ENCODE measurements at places on chromosomes 3 and 15. TPM values are rescaled to one million over a fixed set of nuclear protein-coding genes. Genes with fewer than 3 reads are reported as not detected.

Gene TMEM158
- total RNA-seq, result 0.44 TPM

Gene SLC38A3
- 5.2 TPM for total RNA-seq

Gene CHRM5
- total RNA-seq, result not detected

Gene NRG4
- not detected for total RNA-seq

Gene CNTN4
- total RNA-seq, result 3.7 TPM

Gene IQCH
- 1.1 TPM for total RNA-seq

Gene SI
- total RNA-seq, result not detected

Gene MUSTN1
- 14.8 TPM for total RNA-seq

- no peak for DNase-seq
Measured at GRCh38 chr15:28913171-28913765, 27.5 kb downstream of the APBA2 start.

DNA sequence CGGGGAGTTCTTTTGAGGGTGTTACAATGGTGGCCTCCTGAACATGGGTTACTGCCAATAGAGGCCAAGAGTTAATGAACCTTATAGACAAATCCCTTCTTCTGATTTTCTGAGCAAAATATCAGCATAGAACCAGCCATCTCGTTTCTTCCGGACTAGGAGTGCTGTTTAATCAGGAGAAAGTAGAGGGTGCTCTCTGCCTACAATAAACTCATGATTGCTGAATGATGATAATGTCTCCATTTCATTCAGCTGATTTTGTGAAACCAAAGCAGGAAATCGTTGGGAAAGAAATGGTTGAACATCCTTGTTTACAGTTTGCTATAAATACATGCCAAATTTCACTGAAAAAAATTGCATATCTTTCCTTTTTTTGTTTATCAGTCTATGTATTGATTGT is 142.8 kb upstream of the PLSCR5 start:
- DNase-seq, result no peak

- DNase-seq, result no peak
Measured at GRCh38 chr3:16790432-16791400, 94.0 kb upstream of the PLCL2 start.

GRCh38 chr3:26712211-26713026 is 89.8 kb downstream of the LRRC3B start:
- no peak for DNase-seq

DNA sequence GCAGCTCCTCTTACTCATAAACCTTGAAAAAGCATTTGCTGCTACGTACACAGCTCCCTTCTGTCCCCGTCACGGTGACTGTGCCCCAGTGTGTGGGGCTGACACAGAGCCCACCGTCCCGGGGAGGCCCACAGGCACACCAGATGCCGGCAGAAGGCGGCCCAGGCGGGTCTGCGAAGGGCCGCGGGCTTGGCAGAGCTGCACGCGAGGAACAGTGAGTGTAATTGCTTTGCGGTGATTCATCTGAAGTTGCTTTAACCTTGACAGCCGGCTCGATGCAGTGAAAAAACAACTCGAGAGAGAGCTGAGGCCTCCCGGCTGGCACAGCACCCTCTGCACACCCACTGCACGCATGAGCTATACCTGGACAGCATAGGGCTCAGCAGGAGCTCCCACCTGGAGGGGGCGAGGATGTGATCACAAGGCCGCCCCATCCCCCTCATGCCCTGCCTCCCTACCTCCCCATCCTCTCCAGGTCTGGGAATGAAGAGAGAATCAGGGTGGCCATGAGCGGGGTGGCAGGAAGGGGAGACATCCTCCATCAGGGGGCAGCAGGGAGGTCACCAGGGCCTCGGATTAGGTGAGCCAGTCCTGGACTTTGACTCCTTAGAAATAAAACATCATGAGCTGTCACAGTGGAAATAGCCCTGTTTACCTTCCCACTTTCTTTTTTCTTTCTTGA is 172.7 kb downstream of the MEGF11 start:
- DNase-seq, result peak; percentile 39

GRCh38 chr15:36797128-36797527 is 217.7 kb downstream of the CDIN1 start:
- DNase-seq, result no peak

GRCh38 chr15:78450285-78450858 is 12.4 kb downstream of the IREB2 start:
- DNase-seq, result no peak

GRCh38 chr3:128328546-128329458 is 137.9 kb downstream of the DNAJB8 start:
- no peak for DNase-seq

DNA sequence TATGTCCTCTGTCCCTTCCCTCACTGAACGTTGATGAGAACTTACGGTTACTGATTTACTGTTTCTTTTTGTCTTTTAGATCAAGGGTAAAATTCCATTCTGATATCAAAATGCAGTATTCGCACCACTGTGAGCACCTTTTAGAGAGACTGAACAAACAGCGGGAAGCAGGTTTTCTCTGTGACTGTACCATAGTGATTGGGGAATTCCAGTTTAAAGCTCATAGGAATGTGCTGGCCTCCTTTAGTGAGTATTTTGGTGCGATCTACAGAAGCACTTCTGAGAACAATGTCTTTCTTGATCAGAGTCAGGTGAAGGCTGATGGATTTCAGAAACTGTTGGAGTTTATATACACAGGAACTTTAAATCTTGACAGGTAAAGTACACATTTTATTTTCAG is 990 bp downstream of the MYNN start:
- DNase-seq, result no peak

- no peak for DNase-seq
Measured at GRCh38 chr15:59399465-59400102, 26.9 kb upstream of the MYO1E start.

GRCh38 chr3:55467099-55467498 is 20.0 kb downstream of the WNT5A start:
- DNase-seq, result no peak

GRCh38 chr15:39851500-39852092 is 68.5 kb downstream of the GPR176 start:
- DNase-seq, result no peak

DNA sequence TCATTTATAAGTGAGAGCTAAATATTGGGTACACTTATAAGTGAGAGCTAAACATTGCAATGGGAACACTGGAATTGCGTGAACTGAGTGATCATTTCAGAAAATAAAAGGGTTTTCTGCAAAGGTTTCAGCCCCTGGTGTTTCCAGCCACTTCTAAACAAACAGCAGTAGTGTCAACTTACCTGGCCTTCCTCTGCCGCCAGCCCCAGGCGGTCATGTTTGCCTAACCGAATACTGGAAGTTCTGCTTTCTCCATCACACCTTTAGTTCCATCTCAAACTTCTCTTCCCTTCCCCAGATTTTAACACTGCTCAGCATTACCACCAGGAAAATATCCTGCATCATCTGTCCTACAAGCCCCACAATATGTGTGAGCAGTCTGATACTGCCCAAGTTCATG is 58.6 kb downstream of the MRPL3 start:
- no peak for DNase-seq

DNA sequence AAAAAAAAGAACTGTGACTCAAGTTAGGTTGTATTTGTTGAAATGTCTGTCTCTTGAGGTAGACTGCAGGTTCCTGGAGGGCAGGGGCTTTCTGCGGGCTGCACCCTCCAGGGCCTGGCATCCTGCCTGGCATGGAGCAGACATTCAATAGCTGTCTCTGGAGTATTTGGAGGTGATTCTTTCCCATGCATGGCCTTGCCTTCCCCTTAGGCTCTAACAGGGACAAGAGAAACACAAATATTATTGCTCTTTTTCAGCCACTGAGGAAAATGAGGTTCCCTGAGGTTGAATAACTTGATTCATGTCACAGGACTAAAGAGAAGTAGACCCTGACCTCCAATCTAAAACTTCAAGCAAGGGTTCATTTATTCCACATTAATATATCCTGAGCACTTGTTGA is 18.6 kb upstream of the FLNB start:
- no peak for DNase-seq

DNA sequence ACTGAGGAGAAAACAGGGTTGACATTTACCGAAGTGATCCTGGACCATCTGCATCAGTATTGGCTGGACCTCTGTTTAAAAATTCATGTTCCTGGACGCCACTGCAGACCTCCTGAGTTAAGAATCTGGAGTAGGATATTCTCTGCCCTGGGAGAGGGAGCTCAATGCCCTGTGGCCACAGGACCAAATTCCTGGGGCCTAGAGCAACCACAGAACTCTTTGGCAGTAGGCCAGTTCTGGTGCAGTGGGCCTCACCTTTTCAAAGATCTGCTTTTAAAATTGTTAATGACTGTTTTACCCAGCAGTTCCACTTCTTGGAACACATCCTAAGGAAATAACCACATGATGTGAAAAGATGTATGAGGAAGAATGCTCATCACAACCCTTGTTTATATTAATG is 133.3 kb upstream of the ADPGK start:
- DNase-seq, result no peak

- DNase-seq, result no peak
Measured at GRCh38 chr3:17090280-17090983, 205.7 kb downstream of the PLCL2 start.

- DNase-seq, result no peak
Measured at GRCh38 chr3:188194332-188194731, 40.4 kb downstream of the LPP start.

GRCh38 chr15:78641102-78641748 is at the start of gene CHRNB4:
CHRNB4 (minus strand) TSS chr15:78641210; CDS start chr15:78641133, 77 bp downstream.
- no peak for DNase-seq

Data from left cardiac atrium (tissue), 4 donors.